ENCODE measurements at places on chromosomes 5 and 9.

GRCh38 chr9:121844098-121844497 is 192.7 kb downstream of the DAB2IP start:
- DNase-seq = no peak

GRCh38 chr5:147170603-147171002 is 64.2 kb upstream of the STK32A start:
- no peak for DNase-seq

DNA sequence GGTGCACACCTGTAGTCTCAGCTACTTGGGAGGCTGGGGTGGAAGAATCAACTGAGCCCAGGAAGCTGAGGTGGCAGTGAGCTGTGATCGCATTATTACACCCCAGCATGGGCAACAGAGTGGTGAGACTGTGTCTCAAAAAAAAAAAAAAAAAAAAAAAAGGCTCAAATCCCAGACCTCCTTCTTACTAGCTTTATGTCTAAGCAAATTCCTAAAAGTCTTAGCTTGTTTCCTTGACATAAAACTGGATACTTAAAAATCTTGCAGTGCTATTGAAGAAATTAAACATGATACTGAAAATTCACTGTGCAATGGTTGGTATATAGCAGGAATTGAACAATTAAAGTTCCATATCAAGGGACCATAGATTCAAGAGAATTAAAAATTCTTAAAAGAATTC is 45.0 kb downstream of the PCDHGC5 start:
- DNase-seq = no peak

DNA sequence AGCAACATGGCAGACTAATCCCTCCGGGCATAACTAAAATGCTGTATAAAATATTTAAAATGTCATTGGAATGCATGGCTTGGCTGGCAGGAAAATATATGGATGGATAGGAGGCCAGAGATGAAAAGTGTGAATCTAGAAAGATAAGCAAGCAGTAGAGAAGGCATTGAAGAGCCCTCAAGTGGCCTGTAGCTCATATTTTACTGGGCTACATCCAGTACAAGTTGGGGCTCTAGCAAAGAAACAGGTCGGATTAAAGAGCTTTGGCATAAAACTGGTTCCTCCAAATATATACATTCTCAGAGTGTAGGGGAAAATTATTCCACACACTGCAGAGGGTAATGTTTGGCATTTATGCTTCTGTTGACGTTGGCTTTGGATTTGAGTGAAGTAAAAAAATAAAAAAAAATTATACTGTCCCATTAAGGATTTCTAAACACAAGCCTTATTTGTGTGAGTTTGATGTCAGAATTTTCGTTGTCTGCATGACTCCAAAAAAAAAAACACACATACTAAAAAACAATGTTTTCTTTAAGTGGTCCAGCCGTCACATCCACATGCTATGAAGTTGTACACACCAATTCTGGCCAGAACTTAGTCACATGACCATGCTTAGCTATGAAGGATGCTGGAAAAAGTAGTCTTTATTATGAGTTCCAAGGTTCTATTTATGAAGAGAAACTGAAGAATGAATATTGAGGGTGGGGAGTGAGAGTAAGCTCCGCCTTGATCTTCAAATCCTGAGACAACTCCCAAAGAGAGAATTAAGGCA is 147.0 kb downstream of the TLE1 start:
- DNase-seq = no peak

GRCh38 chr5:149766460-149767280 is 36.6 kb downstream of the PPARGC1B start:
- DNase-seq = no peak

DNA sequence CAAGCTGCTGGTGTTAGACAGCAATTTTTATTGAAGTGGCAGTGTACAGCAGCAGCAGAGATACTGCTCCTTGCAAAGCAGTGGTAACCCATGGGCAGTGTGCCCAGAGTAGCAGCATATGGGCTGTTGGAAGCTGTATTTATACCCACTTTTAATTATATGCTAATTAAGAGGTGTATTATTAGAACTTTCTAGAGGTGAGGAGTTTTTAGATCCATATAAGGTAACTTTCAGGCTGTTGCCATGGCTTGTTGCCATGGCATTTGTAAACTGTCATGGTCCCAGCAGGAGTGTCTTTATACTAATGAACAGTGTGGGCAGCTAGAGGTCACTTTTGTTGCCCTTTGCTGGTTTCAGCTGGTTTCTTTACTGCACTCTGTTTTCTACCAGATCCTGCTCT is 3.7 kb upstream of the PJA2 start:
- DNase-seq = peak; percentile 41

DNA sequence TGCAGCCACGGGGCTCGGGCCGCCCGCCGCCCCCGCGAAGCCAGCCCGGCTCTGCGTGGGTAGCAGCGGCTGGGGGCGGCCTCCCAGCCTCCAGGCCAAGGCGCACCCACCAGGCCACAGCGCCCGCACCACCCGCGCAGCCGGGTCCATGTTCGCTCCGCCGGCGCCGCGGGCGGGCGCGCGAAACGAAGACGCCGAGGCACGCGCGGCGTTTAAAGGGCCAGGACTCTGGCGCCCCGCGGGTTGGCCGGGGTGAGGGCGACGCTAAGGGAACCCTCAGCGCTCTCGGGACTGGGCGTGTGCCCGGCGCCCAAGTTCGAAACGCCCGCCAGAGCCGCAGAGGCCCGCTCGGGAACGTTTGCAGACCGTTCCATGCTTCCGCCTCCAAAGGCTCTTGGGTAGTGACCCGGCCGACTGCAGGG is at the start of gene PTGES2:
Gene PTGES2 (minus strand): TSS at position 162 of the 422 bp plus-strand sequence. CDS start 12 bp downstream, at position 150.
- peak; percentile 92 for DNase-seq

- DNase-seq = peak; percentile 28
These were observed 3.0 kb downstream of the FEM1C start for GRCh38 chr5:115541611-115542010.

DNA sequence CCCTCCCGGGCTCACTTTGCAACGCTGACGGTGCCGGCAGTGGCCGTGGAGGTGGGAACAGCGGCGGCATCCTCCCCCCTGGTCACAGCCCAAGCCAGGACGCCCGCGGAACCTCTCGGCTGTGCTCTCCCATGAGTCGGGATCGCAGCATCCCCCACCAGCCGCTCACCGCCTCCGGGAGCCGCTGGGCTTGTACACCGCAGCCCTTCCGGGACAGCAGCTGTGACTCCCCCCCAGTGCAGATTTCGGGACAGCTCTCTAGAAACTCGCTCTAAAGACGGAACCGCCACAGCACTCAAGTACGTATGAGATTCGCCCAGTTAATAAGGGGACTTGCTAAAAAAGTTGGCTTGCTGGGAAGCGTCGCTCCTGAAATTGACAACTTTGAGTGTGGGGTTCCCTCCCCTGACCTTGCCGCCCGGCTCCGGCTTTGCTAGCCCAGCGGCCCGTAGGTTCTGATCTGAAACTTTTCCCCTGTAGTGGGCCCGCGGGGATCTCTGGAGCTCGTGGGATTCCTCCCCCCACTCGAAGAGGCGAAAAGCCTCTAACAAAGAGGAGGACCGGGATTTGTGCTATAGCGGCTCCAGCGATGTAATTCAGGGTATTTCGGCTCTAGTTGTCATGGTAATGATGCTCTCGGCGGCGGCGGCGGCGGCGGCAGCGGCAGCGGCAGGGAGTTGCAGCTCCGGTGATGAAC is 572 bp downstream of the NR4A3 start:
- peak; percentile 50 for DNase-seq

GRCh38 chr9:37399336-37399735 is 23.2 kb upstream of the GRHPR start:
- DNase-seq = no peak

- peak; percentile 34 for DNase-seq
These were observed 48.9 kb upstream of the TDRD7 start for GRCh38 chr9:97362777-97363545.

DNA sequence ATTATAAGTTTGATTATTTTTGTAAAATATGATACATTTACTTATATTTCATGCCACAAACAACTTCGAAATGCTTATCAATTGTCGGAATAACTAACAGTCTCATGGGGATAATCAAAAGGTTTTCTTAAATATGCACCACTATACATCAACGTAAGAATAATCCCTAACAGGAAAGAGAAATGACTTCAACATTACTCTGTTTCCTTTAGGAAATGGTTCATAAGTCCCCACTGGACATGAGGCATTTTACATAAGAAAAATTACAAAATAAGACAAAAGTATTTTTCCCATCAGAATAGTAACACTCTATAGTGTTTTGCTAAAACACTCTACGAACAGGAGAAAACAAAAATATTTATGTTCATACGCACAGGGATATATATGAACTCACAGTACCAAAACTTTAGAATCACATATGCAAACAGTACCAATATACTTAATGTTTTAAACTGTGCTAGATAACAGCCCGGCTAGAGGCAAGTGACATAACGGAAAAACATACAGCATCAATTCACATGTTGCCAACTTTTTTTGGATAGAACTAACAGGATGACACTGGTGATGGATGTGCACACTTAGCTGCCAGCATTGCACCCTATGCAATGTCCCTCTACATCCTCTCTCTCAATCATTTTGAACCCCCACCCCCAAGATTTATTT is 120.5 kb downstream of the NFIB start:
- DNase-seq = no peak

- no peak for DNase-seq
These were observed 1.1 kb downstream of the GRM6 start for GRCh38 chr5:178993955-178994579.

DNA sequence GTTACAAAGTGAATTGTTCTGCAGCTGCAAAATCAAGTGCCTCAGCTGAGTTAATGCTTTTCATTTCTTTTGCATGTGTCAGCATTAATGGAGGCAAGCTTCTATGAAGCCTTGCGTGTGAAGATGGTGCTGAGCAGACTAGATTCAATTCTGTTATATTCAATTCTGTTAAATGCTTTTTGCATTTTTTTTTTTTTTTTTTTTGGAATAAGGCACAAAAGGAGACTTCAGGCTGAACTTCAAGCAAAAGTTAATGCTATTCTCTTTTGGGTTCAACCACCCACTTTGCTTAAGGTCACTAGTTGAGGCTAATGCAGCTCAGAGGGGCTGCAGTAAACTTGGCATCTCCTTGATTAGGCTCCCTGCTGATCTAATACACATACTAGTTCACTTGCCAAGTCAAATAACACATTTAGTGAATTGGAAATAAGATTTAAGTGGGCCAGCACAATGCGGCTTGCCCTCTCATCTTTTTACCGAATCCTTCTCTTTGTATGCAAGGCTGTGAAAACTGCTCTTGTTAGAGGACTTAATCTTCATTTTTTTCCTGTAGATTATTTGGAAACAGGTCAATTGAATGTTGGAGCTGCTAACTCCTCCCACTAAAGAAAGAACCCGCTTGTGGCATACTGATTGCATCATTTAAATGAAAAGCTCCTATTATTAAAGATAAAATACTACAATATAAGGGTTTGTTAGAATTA is 1020.2 kb downstream of the NR2F1-AS1 start:
- no peak for DNase-seq

- DNase-seq = no peak
These were observed 179.7 kb upstream of the HAPLN1 start for GRCh38 chr5:83900306-83900705.

- no peak for DNase-seq
These were observed 25.8 kb downstream of the THBS4 start for GRCh38 chr5:80060966-80061365.

GRCh38 chr9:5614192-5614591 is 14.7 kb upstream of the RIC1 start:
- DNase-seq = no peak

DNA sequence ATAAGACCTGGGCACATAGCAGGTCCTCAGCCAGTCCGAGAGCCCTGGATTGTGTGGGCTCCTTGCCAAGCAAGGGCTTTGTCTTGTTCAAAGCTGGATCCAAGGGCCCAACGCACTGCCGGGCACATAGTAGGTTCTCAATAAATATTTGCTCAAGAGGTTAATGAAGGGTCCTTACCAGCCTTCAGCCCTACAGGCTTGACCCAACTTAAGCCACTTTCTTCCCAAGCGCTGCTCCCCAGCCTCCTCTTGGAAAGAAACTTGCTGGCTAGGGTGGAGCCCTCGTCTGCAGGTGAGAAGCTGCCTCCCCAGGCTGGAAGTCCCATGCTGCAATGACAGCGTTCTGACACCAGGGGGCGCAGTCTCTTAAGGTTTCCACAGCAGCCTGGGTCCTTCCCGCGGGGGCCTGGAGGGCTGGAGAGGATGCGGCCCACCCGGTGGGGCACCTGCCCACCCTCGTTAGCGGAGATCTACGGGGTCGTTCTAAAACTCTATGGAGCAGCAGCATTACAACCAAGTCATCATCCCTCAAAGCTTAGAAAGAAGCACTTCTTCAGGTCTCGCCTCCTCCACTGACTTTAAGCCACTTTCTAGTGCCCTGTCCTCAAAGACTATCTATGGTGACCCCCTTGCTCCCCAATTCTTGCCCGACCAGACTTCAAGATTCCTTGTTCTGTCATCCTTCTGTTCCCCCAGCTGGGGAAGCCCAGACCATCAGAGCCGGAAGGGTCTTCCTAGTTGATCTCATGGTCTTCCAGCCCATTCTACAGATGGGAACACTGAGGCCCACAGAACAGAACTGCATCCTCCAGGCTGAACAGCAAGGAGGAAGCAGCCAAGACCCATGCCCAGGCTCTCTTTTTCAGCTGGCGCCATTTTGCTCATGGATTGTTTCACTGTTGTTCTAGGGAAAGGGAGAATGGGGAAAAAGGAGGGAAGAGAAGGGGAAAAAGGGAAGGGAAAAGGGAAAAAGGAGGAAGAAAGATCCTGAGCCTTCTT is 115.4 kb downstream of the LHX2 start:
- DNase-seq = peak; percentile 69

GRCh38 chr9:130042406-130042884 is 544 bp downstream of the FNBP1 start:
- no peak for DNase-seq

GRCh38 chr5:147892696-147893296 is 13.5 kb downstream of the C5orf46 start:
- no peak for DNase-seq

- DNase-seq = no peak
These were observed 122.4 kb upstream of the SLC12A2 start for GRCh38 chr5:127961006-127961762.
